Ascending aorta (tissue), 2 donors: ENCODE measurements at places on chromosomes 7 and 10. TPM values are rescaled to one million over a fixed set of nuclear protein-coding genes. Genes with fewer than 3 reads are reported as not detected.

The SPDYE8 gene
- total RNA-seq: not detected

DNA sequence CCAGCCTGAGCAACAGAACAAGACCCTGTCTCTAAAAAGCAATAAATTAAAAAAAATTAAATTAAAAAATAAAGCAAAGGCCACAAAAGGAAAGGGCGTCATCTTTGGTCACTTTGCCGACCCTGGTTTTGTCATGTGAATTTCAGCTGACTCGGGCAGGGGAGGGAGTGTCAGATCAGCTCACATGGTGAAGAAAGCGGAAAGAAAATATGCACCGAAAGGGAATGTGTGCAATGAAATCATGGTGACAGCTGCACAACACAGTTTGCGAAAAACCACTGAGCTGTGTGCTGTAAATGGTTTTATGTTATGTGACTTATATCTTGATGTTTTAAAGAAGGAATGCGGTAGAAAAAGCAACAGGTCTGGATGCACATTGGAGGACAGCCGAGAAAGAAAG lies 39.8 kb downstream of the RCC1L start:
- no peak for DNase-seq

- DNase-seq: no peak
These were observed 26.7 kb downstream of the ERCC6 start for GRCh38 chr10:49512121-49512809.

The KCNIP2 gene
- total RNA-seq: 1.1 TPM

- no peak for DNase-seq
These were observed 215.5 kb downstream of the GLRX3 start for GRCh38 chr10:130351466-130352290.

GRCh38 chr10:68792115-68792514 lies 35.2 kb upstream of the STOX1 start:
- no peak for DNase-seq

The PPP1R9A gene
- 0.85 TPM for total RNA-seq

The ABLIM1 gene
- total RNA-seq: 87.7 TPM

GRCh38 chr10:103040418-103040817 lies 122.3 kb downstream of the CNNM2 start:
- DNase-seq: no peak

The ATRNL1 gene
- total RNA-seq: 15.4 TPM

DNA sequence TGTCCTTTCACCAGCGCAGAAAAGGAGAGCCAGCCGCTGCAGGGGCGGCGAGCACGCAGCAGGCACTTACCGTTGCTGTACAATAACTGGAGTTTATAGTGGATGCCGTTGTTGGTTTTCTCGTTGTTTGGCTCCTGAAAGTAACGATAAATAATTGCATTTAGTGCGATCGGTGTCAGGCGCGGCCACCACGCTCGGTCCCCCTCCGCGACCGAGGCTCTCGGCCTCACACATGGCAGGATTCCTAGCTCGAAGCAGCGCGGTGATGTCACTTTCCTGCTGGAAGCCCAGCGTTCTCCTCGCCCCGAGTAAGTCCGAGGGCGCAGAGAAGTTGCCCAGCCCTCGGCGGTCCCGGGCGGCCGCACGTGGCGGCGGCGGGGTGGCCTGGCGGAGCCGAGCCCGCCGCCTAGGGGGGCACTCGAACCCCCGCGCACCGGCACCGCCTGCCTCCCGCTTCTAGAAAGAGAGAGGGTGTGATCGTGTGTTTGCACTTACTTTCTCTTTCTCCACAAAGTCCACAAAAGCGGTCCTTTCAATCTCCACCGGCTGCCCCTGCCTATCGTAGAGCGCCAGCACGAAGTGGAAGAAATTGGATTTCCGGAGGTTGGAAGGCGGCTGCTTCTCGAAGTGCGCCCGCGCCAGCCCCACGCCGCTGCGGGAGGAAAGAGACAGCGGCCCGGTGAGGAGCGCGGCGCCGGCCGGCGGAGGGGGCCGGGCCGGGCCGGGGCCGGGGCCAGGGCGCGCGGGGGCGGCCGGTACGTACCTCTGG lies 1.0 kb downstream of the EBF3 start:
- peak; percentile 65 for DNase-seq

DNA sequence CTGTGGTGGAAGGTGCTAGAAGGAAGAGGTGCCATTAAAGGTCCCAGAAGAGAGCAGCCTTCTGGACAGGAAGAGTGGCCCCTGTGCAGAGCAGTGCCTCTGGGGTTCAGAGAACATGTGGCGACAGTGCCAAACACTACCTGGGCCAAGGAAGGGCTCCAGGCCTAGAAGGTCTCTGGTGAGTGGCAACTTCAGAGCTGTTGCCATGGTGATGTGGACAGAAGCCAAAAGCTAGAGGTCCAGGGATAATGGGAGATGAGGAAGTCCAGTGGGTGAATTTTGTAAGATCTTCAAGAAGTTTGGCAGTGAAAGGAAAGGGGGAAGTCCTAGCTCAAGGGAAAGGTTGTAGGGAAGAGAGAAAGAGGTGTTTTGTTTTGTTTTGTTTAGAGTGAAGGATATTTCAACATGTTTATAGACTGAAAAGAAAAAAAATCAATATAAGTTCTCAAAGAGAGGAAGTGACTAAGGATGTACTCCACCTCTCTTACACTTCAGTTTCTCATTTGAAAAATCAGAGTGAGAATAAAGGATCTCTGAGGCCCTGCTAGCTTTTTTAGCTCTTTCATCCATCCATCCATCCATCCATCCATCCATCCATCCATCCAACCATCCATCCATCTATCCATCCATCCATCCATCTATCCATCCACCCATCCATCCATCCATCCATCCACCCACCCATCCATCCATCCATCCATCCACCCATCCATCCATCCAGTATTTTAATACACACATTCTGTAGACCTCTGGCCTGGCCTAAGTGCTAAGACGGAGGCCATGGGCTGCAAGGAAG lies 77.1 kb upstream of the DUSP5 start:
- no peak for DNase-seq

- DNase-seq: no peak
These were observed 19.3 kb upstream of the SLIT1 start for GRCh38 chr10:97204826-97205679.

- no peak for DNase-seq
These were observed 61.1 kb downstream of the FOXI2 start for GRCh38 chr10:127798111-127798510.

DNA sequence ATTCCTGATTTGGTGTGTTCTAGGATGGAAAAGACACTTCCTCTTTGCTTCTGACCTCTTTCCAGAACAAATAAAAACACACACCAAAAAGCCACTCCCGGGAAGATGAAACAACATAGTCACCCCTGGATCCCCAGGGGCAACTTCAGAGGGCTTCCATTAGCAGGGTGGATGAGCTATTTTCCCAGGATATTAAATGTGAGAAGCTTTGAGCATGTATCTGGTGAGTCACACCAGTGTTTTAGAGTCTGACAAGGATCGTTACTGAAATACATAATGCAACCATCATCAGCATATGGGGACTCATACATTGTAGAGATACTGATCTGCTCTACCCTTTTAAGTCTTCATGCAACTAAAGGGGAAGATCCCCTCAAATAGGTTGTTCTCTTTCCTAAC lies 115.5 kb upstream of the ZNF438 start:
- no peak for DNase-seq

GRCh38 chr7:90613088-90613498 lies 17.0 kb downstream of the CDK14 start:
- no peak for DNase-seq

The LEP gene
- not detected for total RNA-seq

The SYT15 gene
- 50.9 TPM for total RNA-seq

The SPDYE1 gene
- not detected for total RNA-seq

The SPDYE6 gene
- not detected for total RNA-seq

The AHCYL2 gene
- total RNA-seq: 62.9 TPM

GRCh38 chr7:17915796-17916195 lies 24.5 kb downstream of the SNX13 start:
- no peak for DNase-seq

DNA sequence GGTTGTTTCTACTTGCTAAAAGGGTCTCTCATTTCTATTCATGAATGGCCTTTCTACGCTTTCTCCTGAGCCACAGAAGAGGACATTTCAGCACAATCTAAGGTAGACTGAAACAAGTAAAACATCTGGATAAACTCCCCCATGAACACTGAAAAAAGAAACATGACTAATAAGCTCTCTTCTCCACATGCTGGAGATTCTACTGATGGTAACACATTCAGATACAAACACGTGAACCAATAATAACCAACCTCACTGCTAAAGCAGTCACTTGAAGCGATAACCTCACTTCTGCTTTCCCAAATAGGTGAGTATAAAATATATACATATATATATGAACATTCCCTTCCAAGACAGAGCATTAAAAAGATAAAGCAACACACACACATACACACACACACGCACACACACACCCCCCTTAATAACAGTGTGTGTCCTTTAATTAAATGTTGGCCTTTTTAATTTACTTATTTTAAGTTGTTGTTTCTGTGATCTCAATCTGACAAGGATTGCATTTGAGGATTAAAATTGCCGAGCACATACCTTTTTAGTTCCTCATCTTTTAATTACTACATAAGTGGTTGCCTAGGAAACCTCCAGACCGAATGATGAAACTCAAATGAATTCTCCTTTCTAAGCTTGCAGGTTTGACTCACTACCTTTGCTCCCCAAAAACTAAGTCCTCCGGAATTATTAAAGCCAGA lies 292.4 kb upstream of the KLF14 start:
- DNase-seq: no peak

- no peak for DNase-seq
These were observed 612.4 kb downstream of the ANKRD7 start for GRCh38 chr7:118836933-118837332.

DNA sequence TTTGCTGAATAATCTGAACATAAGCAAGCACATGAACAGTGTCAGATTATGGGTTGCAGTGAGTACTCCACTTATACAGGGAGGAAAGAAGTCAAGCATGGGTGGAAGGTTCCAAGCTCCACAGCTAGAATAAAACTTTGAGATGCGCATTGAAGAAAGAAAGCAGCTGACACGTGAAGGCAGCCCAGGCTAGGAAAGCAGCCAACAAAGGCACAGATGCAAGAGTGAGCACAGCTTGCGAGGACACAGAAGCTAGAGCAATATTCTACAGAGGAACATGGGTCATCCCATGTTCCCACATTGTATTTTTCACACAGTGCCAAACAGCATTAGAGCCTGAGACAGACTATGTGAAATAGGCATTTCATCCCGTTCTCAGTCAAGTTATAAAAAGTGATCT lies 194.6 kb upstream of the TBX20 start:
- DNase-seq: no peak

DNA sequence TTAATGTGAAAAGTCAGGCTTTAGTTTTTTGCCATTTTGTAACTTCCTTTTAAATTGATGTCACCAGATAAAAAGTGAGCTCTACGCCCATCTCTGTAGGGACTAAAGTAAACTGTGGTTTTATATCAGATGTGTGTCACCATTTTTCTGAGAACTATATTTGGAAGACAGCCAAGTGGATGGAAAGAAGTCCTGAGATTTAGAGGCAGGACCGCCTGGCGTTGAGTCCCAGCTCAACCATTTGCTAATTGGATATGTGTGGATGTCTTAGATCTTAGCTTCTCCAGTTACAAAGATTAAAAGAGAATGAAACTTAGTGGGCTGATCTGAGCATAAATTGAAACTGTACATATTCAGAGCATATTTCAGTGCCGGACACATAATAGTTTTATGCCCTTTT lies 691.6 kb upstream of the CELF2 start:
- DNase-seq: no peak

DNA sequence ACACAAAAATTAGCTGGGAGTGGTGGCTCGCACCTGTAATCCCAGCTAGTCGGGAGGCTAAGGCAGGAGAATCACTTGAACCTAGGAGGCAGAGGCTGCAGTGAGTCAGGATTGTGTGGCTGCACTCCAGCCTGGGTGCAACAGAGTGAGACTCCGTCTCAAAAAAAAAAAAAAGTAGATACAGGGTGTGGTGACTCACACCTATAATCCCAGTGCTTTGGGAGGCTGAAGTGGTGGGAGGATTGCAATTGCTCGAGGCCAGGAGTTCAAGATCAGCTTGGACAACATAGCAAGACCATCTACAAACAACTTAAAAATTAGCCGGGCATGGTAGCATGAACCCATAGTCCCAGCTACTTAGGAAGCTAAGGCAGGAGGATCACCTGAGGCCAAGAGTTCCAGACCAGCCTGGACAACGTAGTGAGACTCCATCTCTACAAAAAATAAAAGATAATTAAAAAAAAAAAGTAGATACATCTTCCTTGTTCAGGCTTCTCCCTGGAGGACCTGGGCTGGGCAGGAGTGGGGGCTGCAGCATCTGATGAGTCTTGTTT lies 2.0 kb downstream of the MOSPD3 start:
- no peak for DNase-seq

DNA sequence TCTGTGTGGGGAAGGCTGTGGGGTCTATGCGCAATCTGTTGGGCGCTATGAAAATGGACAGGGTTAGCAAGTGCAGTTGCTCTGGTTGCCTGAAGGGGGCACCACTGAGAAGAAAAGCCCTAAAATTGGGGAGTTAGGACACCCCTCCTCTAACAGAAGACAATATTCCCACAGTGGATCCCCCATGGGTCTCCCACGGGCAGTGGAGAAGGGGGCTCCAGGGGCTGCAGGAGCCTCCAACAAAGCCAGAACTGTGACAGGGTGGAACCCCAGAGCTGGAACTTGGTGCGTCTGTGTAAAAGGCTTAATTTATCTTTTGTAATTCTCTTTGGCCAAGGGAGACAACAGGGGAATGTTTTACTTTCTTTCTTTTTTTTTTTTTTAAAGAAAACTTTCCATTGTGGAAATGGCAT lies 12.5 kb upstream of the COL13A1 start:
- DNase-seq: no peak

GRCh38 chr10:86583983-86584382 lies 62.4 kb upstream of the WAPL start:
- no peak for DNase-seq

- DNase-seq: no peak
These were observed 491.7 kb downstream of the GRM8 start for GRCh38 chr7:126760914-126761577.

DNA sequence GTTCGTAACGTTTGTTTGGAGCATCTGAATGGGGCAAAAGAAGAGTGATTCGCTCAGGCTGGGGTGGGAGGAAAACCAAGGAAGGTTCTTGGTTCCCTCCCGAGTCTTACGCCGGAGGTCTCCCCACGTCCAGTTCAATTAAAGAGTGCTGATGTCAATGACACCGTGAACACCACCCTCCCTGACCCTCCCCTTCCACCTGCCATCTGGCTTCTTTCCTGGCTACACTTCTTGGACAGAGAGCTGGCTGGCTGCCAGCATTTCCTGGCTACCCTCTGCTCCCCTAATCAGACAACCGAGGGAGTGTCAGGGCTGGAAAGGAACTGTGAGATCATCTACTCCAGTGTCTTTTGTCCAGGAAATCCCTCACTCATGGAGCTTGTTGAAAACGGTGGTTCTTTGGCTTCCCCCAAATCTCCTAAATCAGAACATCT lies 24.1 kb upstream of the FFAR4 start:
- no peak for DNase-seq

The NXPH1 gene
- 0.32 TPM for total RNA-seq

GRCh38 chr7:114085592-114086501 lies 167.0 kb upstream of the PPP1R3A start:
- DNase-seq: peak; percentile 93

DNA sequence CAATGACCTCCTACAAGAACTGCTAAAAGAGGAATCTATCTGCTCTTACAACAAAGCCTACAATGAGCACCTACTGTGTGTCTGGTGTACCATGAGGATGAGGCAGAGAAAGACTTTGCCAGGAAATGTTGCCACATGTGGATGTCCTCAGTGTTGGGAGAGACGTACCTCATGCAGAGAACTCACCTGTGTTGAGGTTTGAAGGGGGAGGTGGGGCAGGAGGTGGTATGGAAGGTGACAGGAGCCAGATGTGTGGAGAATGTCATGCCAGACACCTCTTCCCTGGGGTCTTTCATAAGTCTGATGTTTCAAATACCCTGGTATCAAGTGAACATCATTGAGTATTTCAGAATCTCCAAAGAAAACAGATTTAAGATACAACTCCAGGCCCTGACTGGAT lies 220.1 kb upstream of the RNF32 start:
- DNase-seq: no peak

- no peak for DNase-seq
These were observed 22.2 kb downstream of the NRCAM start for GRCh38 chr7:108434010-108434409.
